Memory B cell (primary cell): ENCODE measurements at places on chromosomes 12 and 14.

- DNase-seq = no peak
These were observed 18.2 kb downstream of the IFNG-AS1 start for GRCh38 chr12:68007466-68007865.

DNA sequence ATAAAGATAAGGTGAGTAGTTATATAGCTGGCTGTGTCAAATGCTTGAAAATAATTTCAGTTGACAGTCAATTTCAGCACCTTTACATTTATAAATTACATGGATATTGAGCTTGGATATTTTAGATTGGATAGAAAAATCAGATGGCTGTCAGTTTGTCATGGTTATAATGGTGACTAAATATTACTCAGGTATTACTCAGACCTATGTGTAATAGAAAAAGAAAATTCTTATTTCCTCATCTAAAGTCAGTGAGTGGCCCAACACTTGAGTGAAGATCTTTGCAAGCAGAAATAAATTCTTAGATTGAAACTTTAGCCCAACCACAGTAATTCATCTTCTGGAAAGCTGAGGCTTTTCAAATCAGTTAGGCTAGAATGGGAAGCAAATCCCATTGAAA, 354.4 kb downstream of the NAV3 start:
- DNase-seq = no peak

DNA sequence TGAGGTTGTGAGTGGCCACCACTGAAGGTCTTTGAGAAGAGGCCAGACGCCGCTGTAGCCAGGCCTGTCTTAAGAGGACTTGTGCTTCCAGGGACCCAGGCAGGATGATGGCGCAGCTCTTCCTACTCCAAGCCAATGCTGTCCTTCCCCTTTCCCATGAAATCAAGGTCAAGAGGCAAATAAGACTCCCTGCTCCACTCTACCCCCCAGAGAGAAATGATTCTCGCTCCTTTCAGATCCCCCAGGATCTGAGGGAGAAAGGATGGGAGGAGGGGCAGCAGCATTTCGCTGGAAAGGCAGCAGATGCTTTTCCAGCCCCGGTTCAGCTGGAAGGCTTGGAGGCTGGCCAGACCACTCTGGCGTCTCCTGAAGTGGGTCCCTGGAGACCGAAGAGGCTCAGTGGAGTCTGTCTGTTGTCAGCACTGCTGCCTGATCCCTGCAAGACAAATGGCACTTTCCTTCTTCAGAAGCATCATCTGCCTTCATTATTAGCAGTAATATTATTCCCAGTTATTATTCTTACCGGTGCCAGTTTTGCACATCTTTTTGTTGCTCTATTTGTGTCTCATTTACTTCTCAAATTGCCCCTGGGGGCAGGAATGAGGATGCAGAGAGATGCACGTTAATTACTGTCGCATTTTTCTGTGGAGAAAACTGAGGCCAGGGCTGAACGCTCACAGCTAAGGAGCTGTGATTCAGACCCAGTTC, 51.4 kb downstream of the C14orf132 start:
- DNase-seq = no peak

DNA sequence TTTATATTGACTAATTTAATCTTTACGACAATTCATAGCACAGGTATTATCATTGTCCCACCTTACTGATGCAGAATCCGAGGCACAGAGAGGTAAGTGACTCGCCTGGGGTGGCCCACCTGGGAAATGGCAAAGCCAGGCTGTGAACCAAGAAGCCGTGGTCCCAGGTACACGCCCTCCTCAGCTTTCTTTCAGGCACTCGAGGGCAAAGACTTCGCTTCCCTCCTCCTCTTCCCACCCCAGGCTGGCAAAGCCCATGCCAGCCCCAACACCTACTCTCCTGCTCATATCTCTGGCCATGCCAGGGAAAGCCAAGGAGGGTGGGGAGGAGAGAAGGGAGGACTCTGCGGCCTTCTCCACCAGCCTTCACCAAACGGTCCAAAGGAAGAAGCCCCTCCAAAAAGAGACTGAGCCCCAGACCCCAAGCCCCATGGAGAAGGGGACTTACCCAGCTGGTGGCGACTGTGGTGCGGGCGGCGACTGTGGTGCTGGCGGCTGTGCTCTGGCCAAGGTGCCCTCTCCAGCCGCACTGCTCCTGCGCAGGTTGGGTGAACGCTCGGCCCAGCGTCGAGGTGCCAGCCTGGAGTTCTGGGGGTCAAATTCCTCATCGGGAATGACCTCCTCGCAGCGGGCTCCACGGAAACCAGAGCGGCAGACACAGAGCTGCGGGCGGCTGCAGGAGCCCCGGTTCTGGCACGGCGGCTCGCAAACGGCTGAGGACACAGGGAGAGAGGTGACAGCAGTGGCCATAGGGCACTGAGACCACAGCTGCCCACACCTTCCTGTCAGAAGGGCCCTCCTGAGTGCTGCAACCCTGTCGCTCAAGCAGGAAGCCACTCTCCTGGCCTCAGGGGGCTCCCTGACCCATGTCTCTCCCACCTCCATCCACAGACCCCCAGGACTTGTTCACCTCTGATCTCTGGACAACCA, 26.4 kb downstream of the LTBP2 start:
- DNase-seq = no peak

GRCh38 chr14:32408018-32408417, 78.9 kb downstream of the AKAP6 start:
- no peak for DNase-seq

GRCh38 chr14:30655658-30656057, 33.5 kb downstream of the SCFD1 start:
- no peak for DNase-seq

GRCh38 chr12:75814851-75815754, 216.5 kb downstream of the PHLDA1 start:
- DNase-seq = no peak

DNA sequence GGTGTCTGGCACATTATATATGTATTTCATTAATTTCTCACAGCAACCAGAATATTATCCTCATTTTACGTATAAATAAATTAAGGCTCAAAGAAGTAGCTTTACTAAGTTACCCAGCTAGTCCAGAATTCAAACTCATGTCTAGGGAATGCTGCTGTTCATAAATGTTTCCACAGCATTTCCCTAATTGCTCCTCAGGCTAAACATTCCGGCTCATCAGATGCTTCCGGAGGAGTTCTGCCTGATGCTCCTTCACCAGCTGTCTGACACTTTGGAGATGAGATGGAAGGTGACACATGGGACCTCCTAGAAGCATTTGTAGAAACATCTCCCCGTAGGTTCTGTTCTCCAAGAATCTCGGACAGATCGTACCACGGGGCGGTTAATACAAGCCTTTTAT, 12.1 kb downstream of the KRT85 start:
- DNase-seq = no peak

GRCh38 chr14:23302290-23303225, at the start of gene PPP1R3E:
TSS of gene PPP1R3E (minus strand) at chr14:23302859. CDS start at chr14:23302576, 283 bp downstream.
- DNase-seq = peak; percentile 73

GRCh38 chr12:76890151-76891143, 11.6 kb upstream of the CSRP2 start:
- DNase-seq = no peak

DNA sequence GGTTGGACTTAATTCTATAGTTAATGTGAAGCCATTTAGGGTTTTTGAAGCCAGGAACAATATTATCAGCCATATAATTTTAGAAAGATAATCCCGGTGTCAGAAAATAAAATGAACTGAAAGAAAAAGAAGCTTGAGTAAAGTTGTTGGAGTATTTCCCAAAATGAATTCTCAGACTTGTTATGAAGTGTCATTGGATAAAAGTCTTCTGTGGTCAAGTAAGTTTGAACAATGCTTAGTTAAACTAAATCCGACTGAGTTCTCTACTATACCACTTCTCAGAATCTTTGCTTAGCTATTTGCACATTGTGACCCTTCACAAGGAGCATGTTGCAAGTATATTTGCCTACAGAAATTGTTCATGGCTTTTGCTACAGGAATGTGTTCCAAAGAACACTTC, 17.5 kb upstream of the FLRT2 start:
- no peak for DNase-seq

GRCh38 chr14:60777856-60778578, 43.5 kb downstream of the MNAT1 start:
- DNase-seq = no peak

DNA sequence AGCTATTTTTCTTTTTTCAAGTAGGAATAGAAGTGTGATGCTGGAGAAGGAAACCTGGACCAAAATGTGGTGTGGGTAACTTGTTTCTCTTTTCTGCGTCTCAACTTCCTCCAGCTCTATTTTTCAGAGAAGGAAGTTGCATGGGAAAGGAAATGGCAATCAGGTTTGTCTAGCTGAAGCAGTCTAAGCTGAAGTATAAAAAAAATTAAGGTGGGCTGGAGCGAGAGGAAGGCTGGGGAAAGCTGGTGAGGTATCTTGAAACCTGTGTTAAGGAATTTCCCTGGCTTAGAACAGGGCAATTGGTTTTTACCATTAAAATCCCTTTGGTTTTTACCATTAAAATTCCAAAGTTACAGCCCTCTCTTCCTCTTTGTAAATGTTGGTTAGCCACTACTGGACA, 34.2 kb upstream of the NINJ2 start:
- no peak for DNase-seq

GRCh38 chr14:88614218-88614907, 51.5 kb downstream of the ZC3H14 start:
- no peak for DNase-seq

GRCh38 chr12:79555028-79555925, 135.5 kb downstream of the PAWR start:
- DNase-seq = no peak

- no peak for DNase-seq
These were observed 42.5 kb upstream of the DLK1 start for GRCh38 chr14:100684154-100684553.

DNA sequence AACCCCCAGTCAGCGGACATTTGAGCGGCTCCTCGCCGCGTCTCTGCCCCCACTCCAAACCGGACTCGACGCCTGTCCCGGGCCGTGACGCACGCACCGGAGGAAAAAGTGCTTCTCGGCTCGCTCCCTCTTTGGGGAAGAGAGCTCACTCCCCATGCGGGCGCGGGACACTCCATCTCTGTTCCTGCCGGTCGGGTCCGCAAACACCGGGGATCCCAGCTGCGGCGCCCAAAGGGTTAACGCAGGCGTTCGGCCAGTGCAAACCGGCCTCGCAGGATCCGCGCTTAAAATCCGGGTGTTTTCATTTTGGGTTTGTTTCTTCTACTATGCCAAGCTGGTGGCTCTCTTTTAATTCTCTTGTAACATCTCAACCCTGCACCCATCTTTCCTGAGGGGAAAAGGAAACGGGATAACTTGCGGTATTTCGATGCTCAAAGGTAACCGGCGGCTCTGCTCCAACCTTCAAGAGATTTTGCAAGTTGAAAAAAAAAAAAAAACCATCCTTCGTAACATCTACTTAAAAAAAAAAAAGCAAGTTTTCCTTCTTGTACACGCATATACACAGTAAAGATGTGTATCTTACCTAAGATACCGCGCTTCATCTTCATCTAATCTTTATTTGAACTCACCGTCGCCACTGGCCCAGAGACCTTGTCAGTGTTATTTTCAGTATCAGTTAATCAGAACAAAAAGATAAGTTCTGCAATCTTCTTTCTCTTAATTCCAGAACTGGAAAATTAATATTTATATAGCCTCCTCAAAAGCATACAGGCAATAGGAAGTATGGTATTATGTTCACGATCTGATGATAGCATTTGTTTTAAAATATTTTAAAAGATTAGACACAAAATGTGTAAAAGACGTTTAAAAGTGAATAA, 1.6 kb upstream of the ATP2B1 start:
- no peak for DNase-seq

GRCh38 chr14:100896369-100897060, 7.0 kb downstream of the RTL1 start:
- DNase-seq = no peak

DNA sequence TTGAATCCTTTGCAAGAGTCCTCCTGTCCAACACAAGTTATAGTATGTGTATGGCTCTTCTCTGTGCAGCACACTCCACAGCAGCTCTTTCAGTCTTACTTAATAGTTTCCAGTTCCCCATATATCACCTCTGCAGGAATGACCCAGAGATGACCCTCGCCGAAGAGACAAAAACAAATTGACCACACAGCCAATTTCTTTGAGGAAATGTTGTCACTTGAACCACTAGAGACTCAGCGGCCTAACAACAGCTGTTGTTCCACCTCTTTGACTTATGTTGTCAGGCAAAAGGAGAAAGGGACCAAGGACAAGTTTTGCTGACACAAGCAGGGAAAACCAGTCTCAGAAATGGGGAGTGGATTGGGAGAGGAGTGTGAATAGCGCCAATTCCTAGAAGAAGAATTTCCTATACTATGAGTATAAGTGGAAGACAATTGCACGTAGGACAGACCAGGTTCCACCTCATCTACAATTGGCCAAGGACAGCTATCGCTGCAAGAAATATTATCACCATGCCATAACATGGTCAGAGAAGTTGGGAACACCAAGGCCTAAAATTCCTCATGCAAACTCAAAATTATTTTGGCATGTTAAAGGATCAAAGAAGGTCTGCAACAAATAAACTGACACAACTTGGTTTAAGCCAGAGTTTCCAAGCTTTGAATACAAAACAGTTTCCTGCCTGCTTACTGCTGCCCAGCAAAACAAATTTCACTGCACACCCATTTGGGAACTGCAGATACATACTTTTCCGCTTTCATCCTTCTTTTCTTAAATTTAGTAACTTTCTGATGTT, 41.7 kb upstream of the ITPR2 start:
- DNase-seq = no peak

DNA sequence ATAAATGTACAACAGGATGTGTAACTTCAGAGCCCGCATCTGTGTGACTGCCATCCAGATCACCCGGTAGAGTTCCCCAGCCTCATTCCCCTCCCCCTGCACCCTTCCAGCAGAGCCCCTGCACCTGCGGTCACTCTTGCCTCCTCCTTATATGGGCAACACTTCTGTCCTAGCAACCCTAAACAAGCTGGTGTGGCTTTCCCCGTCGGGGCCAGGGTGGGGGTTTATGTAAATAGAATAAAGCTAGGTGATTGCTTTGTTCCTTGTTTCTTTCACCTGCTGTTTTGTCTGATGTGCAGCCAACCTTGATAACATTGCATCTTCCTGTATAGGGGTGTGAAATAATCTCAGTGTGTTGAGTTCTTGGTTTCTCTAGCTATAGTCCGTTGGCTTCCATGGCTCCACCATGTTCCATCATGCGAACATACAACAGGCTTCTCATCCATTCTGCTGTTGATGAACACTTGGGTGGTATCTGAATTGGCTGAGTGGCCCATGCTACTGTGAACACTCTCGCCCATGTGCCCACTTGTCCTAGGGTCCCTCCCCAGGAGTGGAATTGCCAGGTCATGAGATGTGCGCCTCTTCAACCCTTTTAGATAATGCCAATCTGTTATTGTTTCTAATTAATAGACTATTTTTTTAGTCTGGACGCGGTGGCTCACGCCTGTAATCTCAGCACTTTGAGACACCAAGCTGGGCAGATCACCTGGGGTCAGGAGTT, 102.2 kb downstream of the KIF26A start:
- DNase-seq = no peak

DNA sequence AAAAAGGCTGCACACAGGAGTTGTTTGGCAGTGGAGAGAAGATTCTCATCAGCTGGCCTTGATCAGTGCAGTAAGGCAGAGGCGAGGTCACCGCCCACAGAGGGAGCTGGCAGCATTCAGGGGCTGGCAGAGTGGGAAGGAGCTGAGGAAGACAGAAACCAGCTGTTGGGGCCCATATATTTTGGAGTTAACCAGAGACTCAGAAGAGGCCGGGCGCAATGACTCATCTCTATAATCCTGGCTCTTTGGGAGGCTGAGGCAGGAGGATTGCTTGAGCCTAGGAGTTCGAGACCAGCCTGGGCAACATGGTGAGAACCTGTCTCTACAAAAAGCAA, 17.7 kb downstream of the SMCO2 start:
- DNase-seq = no peak

- no peak for DNase-seq
These were observed 90.7 kb downstream of the NINJ2 start for GRCh38 chr12:572532-572899.
